GM12892 (cell line): ENCODE measurements at places on chromosomes 12 and 14.

DNA sequence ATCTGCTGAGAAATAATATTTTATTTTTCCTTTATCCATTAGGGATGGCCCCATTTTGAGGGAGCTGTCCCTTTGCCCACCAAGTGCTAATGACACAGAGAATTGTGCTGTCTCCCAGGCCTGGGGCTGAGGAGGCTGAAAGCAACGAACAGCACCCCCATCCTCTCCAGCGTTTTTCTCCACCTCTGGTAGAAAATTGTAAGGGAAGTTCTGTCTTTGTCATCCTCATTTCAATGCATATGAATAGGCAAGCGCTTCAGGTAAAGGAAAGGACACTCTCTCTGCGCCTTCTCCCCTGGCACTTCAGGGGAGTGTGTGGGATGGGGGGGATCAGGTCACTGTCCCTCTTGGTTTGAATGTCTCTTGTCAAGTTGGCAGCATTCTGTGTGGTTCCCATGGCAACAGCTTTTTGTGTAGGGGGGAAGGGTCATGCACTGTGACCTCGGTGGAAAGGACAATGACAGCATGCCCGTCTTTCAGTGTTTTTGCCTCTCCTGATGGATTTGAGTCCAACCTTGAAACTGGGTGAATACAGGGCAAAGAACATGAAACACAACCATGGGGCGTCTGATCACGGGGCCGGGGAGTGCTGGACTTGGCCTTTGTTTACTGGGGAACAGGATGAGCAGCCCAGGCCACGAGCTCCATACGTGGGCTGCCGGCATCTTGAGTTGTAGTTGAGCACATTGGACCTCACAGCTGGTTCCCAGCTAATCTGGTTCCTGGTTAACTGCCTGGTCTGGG lies 230.2 kb downstream of the VRK1 start:
- no peak for DNase-seq

- no peak for DNase-seq
Observed at GRCh38 chr12:25960143-25960542, 1.7 kb downstream of the RASSF8 start.

GRCh38 chr14:97832776-97833175 lies 1035.6 kb downstream of the VRK1 start:
- DNase-seq = no peak

GRCh38 chr14:100473249-100473648 lies 114.0 kb downstream of the BEGAIN start:
- no peak for DNase-seq

DNA sequence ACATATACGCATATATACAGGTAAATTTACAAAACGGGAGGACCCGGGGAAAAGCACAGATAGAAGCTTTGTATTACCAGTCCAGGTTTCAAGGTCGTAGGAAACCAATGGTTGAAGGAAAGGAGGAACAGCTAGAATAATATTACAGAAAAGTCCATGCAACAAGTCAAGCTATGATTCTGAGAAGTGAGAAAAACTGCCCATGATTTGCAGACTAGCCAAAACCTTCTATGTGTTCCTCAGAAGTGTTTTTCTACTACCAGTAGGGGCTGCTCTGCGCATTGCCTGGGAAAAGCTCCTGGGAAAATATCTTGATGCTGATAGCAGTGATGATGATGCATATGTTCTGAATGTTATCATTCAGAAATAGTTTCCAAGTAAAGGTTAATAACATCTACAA lies 2.2 kb downstream of the PDZRN4 start:
- DNase-seq = no peak

GRCh38 chr12:47754881-47755280 lies 3.8 kb downstream of the RAPGEF3 start:
- DNase-seq = no peak

GRCh38 chr14:28407996-28408395 lies 358.6 kb upstream of the FOXG1 start:
- DNase-seq = no peak

GRCh38 chr12:3885277-3886094 lies 12.3 kb upstream of the PARP11 start:
- no peak for DNase-seq

GRCh38 chr14:21267431-21267845 lies 1.8 kb downstream of the HNRNPC start:
- no peak for DNase-seq

- DNase-seq = no peak
Observed at GRCh38 chr12:49869816-49870500, 27.1 kb upstream of the BCDIN3D start.

DNA sequence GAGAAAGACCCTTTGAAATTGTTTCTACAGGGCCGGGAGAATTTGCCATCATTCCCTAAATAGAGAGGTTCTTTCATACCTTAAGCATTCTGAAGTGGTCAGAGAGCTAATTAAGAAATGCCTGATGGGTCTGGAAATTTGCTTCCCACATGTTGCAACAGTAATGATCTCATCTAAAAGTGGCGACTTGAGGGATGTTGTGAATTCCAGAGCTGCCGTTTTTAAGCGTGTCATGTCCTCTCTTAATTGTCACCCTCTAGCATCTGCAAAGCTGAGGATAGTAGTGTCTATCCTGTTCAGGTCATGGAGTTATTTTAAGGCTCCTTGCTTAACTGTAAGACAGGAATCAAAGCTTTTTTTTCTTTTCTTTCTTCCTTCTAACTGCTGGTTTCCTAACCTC lies 60.4 kb downstream of the FOS start:
- no peak for DNase-seq

DNA sequence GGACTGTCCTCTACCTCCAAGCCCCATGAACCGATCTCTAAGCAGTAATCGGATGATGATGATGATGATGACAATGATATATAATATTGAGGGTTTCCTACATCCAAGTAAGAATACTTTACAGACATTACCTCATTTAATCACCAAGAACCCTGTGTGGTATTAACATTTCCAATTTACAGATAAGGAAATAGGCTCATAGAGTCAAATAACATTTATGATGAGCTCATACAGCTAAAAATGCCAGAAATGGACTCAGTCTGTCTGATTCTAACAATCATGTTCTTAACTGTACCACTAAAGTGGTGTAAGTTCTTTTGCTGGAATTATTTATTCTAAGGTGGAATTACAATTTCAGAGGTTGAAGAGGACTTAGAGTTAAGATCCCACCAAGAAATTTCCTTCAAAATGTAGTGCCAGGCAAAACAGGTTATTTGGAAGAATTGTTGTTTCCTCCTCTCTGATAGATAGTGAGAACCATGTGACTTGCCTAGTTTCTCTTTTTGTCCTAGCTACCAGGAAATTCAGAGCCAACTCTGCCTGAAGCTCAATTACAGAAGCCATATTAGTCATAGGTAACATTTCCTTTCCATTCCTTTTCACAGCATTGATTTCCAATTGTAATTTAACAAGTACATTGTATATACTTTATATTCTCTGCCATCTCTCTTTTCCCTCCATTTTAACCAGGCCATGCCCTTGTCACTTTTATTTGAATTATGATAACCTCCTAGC lies 23.8 kb upstream of the CCDC175 start:
- no peak for DNase-seq

GRCh38 chr14:71432334-71433110 lies 499.7 kb upstream of the RGS6 start:
- DNase-seq = no peak

GRCh38 chr12:4939418-4940023 lies 29.8 kb downstream of the KCNA1 start:
- no peak for DNase-seq

GRCh38 chr12:6328945-6329702 lies 12.8 kb downstream of the TNFRSF1A start:
- DNase-seq = no peak

DNA sequence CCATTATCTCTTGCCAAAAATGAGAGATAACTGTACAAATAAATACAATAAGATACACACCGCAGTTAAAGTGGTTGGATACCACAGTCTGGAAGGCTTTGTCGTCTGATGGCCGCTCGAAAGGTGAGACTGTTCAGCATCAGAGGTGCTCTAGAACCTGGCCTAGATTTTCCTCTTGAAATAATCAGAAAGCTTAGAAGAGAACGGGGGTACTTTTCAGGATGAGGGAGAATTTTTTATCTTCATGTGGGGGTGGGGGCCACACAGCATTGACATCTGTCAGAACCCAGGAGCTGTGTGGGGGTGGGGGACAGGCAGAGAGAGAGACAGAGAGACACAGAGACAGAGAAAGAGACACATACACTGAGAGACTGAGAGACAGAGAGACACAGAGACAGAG lies 90.5 kb downstream of the GALNT9 start:
- no peak for DNase-seq
